RWPE2 (cell line): ENCODE measurements at places on chromosomes 4 and X.

GRCh38 chr4:134544303-134544770 is 342.7 kb upstream of the PABPC4L start:
- no peak for DNase-seq

DNA sequence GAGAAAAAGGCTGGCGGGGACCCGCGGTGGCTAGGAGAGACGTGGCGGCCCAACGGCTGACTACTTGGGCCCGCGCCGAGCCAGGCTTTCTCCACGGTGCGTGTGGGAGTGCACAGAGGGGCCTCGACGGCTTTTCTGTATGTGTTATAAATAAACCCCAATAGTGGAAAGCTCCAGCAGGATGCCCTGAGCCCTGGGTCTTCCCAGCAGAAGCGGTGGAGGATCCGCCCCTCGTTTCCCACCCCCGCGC is 268 bp upstream of the PRRG1 start:
- DNase-seq: no peak

DNA sequence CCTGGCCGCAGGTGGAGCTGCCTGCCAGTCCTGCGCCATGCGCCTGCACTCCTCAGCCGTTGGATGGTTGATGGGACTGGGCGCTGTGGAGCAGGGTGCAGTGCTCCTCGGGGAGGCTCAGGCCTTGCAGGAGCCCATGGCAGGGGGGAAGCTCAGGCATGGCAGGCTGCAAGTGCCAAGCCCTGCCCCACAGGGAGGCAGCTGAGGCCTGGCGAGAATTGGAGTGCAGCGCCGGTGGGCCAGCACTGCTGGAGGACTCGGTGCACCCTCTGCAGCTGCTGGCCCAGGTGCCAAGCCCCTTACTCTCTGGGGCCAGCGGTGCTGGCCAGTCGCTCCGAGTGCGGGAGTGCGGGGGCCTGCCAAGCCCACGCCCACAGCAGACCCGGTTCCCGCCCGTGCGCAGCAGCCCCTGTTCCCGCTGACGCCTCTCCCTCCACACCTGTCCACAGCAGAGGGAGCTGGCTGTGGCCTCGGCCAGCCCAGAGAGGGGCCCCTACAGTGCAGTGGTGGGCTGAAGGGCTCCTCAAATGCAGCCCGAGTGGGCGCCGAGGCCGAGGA is 275.9 kb upstream of the FRG1 start:
- no peak for DNase-seq

DNA sequence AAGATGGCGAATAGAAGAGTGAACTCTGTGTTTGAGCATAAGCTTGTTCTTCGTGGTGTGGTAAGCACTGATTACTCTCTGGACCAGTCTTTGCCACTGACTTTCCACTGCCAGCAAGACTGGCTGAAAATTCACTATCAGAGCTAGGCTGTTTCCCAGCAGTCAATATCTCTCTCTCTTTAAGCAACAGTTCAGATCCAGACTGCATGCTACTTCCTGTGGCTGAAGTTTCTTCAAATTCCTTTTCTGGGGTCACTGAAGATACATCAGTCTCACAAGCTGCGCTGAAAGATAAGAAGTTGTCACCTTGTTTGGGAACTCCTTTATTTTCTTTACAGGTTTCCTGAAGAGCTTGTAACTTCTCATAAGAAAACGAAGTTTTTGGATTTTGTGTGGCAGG is 54.0 kb upstream of the FAM120C start:
- DNase-seq: no peak

DNA sequence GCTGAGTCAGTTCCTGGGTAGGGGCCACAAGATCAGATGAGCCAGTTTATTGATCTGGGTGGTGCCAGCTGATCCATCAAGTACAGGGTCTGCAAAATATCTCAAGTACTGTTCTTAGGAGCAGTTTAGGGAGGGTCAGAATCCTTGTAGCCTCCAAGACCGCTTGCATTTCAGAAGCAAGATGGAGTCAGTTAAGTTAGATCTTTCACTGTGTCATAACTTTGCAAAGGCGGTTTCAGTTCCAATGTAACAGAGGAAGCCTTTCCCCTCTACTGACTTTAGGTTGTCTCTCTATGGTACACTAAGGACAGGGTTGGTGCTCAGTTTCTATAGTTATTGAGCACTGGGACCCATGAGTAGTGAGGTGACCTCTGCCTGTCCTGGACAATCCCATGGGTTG is 127.3 kb upstream of the WDR1 start:
- DNase-seq: no peak

DNA sequence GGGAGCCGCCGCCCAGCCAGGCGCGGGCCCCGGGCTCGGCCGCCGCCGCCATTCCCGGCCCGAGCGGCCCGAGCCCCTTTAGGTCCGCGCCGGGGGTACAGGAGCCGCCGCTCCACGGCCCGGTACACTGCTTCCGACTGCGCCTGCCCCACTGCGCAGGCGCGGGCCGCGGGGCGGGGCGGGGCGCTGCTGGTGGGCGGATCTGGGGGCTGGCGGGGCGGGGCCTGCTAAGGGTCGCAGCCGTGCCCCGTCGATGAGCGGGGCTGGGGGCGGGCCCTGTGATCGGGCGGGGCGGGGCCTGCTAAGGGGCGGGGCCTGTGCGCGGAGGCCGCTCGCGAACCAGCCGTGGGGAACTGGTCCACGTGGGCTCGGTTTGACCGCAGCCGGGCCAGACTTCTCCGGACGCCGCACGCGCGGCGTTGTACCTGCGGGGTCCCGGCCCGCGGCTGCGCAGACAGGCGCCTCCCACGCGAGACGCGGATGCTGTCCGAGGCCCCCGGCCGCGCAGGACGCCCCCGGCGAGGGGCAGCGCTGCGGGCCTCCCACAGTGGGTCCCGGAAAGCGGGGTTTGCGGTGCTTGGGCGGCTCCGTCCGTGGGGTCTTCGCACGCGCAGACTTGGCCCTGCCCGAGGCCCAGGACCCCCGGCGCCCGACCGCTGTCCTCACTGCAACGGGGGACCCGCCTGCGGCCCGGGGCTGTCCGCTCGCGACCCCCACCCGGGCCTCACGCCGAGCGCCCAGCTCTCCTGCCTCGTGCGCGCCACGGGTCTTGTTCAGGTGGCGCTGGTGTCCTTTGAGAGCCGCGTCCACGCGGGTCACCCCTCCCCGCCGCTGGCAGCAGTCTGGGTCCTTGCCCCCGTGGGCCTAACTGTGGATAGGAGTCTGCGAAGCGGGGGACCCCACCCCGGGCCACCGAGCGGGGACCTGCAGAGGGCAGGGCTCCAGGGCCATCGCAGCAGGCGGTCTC is at the start of gene DGKQ:
Gene DGKQ (minus strand): TSS at position 139 of the 967 bp plus-strand sequence. CDS start 87 bp downstream, at position 52.
- no peak for DNase-seq

DNA sequence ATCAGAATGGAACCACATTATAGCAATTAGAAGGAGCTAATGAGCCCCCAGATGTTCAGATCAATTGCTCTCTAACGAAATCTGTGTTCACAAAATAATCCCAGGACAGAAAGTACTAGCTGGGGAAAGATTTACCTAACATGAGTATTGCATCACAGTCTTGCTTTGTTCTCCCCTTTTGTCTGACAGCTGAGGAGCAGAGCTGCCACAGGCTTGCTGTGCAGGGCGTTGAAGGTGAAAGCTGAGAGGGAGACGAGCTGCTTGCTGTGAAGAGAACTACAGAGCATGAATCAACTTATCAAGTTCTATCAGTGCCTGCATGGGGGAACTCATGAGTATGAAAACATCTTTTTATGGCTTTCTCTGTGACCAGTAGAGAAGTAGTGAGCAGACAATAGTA is 441.2 kb downstream of the CENPC start:
- no peak for DNase-seq
